GM10248 (cell line): ENCODE measurements at places on chromosomes 5 and 9.

DNA sequence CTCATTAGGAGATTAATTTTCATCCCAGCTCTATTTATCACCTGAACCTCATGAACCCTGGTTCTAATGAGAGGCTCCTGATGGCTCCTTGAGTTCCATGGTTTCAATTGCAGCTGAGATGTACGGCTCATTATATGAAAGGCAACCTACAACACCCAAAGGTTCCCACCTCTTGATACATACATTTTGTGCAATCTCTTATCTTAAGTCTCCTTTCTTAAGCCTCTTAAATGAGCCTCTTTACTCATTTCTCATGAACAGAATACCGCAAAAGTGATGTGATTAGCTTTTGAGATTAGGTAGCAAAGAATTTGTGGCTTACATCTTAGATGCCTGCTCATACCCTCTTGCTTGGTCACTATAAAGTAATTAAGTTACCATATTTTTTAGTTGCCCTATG, 1964.0 kb upstream of the CDH6 start:
- no peak for DNase-seq

- DNase-seq, result no peak
Measured at GRCh38 chr5:173909199-173909598, 21.1 kb downstream of the CPEB4 start.

DNA sequence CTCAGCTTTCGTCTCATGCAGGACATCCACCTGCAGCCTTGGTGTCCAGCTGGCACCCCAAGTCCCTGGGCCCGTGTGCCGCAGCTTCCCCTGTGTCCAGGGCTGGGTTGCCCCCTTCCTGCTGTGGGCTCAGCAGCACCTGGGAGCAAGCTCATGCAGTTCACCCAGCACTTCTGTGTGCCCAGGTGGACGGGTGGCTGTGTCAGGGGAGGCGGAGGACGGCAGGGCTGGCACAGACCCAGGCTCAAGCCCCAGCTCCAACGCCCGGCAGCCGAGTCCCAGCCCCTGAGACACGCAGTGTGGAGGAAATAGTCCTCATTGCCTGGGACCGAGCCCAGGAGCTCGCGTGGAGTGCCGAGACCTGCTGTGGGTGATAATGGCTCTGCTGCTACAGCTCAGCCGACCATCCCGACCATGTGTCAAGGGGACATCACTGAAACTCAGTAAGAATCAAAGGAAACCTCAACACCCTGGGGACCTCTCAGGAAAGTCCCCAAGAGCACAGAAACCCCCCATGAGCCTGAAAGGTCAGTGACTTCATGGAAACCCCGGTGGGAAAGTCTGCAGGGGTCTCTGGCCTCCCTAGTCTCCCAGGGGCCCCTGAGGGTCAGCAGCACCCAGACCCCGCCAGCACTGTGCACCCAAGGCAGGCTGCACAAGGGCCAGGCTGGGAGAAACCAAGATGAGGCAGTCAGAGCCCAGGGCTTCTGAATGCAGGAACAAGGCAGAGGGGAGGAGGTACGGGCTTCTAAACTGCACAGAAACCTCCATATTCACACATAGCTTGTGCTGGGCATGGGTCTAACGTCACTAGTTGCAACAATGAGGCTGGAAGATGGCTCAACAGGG, 38.8 kb downstream of the LPCAT1 start:
- DNase-seq, result peak; percentile 86

- no peak for DNase-seq
Measured at GRCh38 chr9:120875195-120875565, 1.8 kb downstream of the PHF19 start.

- DNase-seq, result no peak
Measured at GRCh38 chr5:86665984-86666760, 48.4 kb downstream of the COX7C start.

GRCh38 chr5:52948418-52949076, 40.6 kb upstream of the ITGA2 start:
- peak; percentile 59 for DNase-seq

GRCh38 chr9:87581513-87581912, 83.8 kb downstream of the DAPK1 start:
- no peak for DNase-seq

DNA sequence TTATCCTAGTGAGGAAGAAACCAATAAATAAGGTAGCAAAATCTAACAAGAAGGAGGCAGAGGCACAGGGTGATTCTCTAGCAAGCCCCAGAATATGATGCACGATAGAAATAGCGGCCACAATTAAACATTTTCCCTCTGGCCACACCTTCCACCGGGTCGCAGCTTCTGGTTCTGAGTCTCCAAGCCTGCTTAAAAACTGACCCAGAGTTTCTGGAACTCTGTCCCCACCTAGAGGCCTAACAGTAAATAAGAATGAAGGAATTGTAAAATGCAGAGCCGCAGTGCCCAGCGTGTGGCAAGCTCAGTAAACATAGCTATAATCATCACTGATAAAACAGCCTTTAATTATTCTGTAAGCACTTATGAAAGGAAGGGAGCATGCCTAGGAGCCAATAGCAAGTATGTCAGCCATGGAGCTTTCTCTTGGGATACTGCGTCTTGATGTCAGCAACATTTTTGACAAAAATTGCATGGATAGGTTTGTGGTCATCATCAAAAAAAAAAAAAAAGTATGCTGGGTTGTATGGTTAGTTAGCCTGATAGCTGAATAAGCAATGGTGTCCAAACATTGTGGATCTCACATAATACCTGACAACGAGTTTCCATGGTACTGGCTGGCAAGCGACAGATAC, 465.5 kb downstream of the DNAH5 start:
- peak; percentile 15 for DNase-seq

- no peak for DNase-seq
Measured at GRCh38 chr5:33102551-33102950, 338.2 kb upstream of the TARS1 start.

- DNase-seq, result no peak
Measured at GRCh38 chr5:94367900-94368299, 250.5 kb downstream of the KIAA0825 start.

DNA sequence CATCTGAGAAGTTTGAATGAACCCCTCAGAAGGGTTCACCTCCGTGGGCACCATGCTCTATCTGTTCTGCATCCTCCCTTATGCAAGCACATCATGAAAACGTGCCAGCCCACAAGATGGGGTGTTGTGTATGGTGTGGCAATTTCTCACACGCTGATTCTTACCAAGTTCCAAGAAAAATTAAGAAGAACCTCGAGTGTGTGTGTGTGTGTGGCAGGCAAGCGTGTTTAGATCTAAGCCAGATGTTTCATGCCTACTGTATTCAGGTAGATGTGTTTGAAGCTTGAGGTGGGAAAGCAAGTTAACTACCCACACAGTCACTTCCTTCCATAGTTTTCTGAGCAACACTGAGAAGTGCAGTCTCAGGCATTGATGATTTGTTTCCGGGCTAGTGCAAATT, 77.7 kb upstream of the GNA14 start:
- DNase-seq, result no peak

- peak; percentile 17 for DNase-seq
Measured at GRCh38 chr5:103259705-103260355, 1.3 kb downstream of the MACIR start.

DNA sequence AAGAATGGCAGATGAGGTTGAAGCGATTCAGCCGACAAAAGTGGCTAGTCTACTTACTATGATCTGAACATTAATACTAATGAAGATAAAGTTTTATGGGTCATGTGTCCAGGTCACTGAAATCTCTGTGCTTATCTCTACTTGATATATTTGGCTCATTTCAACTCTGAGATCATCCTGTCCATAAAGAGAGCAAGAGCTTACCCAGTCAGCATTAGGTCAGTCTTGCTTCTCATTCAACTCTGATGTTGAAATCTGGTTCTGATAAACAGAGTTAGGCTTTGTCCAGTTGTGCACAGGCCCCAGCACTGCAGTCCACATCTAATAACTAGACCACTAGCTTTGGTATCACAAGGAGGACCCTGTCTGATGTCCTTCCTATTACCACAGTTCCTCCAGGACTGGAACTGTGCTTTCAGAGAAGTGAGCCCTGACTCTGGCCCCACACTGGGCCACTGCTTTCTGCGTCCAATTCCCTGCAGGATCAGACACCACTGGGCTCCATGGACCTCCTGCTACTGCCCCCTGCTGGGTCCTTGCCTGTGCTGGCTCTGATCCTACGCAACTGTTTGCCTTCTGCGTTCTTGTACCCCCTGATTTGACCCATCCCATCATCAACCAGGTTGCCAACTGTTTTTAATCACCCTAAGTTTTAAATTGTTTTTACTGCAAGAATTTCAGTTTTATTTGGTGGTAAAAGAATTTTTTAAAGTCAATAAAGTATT, 23.7 kb upstream of the FAM120A start:
- no peak for DNase-seq

DNA sequence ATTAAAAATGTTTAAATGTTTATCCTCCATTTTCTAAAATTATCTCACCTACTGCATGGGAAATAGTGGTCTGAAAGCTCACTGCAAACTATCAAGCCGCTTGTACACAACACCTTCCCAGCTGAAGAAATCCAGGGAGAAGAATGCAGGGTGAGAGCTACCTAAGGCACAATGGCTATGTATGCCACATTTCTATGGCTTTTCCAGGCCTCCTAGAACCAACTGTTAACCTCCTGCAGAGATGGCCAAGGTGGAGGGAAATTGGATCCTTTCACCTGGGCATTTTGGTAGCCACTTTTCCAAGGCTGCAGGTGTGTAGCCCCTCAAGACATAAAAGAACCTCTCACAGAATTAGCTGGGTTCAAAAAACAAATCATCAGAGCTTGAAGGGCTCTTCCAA, 286.4 kb downstream of the EBF1 start:
- DNase-seq, result no peak

- no peak for DNase-seq
Measured at GRCh38 chr5:15521381-15522186, 21.6 kb downstream of the FBXL7 start.

DNA sequence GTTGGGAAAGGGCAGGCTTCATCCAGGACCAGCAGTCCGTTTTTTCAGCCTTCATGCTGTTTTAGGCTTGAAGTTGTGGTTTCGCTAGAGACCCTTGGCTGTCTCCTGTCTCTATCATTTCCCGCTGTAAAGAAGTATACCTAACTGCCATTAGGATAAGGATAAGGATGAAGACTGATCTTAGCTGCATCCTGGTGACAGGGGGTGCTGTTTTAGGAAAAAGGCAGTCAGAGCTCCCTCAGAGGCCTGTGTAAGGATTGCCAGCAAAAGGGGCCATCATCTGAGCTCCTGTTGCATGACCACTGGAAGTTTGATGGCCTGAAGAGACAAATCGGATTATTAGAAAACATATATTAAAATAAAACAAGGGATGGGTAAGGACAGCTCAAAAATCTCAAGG, 64.8 kb upstream of the FGF10 start:
- no peak for DNase-seq

- DNase-seq, result no peak
Measured at GRCh38 chr5:138824516-138824915, 50.6 kb downstream of the LRRTM2 start.

DNA sequence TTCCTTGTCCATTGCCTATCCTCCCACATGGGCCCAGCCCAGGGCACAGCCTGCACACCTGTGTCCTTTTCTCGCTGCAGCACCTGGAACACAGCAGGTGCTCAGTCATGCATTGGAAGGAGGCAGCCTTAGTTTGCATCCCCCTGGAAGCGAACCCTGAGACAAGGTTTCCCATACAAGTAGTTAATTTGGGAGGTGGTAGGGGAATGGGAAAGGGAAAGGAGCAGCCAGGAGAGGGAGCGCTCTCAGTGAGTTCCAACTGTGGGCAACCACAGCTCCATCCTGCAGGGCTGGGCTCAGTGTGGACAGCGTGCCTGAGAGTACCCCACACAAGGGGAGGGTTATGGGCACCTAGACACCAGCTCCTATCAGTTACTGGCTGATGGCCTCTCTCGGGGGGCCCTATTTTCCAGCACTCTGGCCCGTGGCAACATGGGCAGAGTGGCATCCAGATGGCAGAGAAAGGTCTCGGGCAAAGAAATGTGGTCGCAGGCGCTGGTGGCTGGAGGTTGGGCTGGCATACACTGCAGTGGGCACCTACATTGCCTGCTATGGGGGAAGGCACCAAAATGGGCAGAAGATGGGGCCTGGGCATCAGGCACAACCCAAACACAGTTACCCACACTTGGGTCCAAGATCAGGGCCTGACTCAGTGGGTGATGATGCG, 50.1 kb downstream of the TSPAN17 start:
- DNase-seq, result no peak

- no peak for DNase-seq
Measured at GRCh38 chr5:23411200-23411599, 96.2 kb upstream of the PRDM9 start.

GRCh38 chr9:114284316-114285060, 38.4 kb upstream of the ORM1 start:
- DNase-seq, result no peak

GRCh38 chr5:55982957-55983381, 11.8 kb downstream of the IL6ST start:
- DNase-seq, result no peak

DNA sequence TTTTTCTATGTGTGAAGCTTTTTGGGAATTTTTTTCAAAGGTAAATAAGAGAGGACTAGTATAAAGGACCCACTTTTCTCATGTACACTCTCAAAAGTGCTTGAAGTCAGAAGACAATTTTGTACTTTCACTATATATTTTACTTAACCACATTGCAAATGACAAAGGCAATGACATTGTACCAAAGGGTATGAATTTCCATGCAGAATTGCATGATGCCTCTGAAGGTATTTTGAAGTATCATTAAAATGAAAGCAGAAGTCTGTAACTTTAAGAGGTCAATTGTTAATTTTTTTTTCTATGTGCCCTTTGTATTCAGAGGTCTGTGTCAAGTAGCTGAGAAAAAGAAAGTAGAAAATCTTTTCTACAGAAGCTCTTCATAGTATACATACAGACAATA, 84.7 kb downstream of the ST8SIA4 start:
- no peak for DNase-seq

DNA sequence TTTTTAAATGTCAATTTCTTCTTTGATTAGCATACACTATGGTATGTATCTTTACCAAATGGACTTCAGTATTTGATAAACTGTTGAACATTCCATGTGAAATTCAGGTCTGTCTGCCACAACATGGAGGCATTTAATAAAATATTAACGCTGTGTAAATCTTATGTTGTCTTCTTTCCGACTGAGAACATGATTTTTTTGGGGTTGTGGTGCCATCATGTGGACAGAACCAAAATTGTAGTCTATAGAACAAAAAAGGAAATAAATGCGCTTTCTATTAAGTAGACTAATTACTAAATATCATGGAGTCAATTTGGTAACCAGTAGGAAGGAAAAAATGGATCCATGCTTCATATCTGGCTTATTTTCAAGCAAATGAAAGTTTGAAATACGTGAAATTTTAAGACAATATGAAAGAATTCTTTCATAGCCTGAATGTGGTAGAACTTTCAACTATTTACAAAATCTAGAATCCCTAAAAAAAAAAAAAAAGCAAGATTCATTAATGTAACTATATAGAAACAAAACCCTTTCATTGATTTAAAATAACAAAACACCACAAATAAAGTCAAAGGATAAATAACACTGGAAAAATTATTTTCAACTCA, 2.8 kb upstream of the PLK2 start:
- peak; percentile 27 for DNase-seq

DNA sequence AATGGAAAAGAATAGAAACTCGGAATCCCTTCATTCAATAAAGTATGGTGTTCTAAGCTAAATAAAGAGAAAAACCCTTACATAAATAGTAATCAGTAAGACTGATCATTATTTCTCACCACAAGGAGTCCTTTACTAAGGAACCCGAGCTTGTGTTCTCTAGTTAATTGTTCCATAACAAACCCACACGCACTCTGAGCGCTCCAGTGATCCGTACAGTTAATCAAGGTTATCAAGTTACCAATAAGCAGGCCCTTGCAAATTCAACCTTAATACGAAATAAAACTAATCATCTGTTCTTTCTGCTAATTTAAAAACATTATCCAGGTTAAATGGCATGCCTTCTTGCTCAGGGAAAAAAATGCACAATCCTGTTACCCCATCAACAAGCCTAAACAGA, 224.4 kb downstream of the FRMD3 start:
- no peak for DNase-seq

GRCh38 chr5:180988016-180988415, 630 bp upstream of the BTNL3 start:
- DNase-seq, result no peak
